H7 (cell line): ENCODE measurements at places on chromosomes 5 and 9. TPM values are rescaled to one million over a fixed set of nuclear protein-coding genes. Genes with fewer than 3 reads are reported as not detected.

Gene SNCB
- 4.7 and 7.2 TPM in 2 replicates for total RNA-seq

Gene FST
- total RNA-seq: 15.9 and 20.8 TPM in 2 replicates

Gene MORN5
- total RNA-seq: not detected in 2 replicates

Gene CDKN2B-AS1
- 0.07 TPM in 1 of 2 replicates, not detected in the other for total RNA-seq

Gene CCDC69
- 5.6 and 8.7 TPM in 2 replicates for total RNA-seq

- no peak for DNase-seq
Observed at GRCh38 chr9:23769307-23769935, 56.6 kb downstream of the ELAVL2 start.

DNA sequence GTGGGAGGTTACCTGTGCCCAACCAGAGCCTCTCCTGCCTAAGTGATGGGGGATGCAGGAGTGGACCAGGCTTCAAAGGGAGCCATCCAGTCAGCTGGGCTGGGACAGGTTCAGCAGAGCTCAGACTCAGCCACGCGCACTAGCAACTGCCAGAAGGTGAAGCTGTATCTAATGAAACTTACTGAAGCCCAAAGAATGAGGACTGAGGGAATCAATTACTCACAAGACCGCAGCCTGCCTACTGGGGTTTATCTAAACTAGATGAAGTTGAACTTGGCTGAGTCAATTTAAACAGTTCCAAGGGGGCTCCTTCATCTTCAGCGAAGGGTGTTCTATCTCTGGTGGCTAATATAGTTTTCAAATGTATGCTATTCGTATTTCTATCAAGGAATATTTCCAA is 11.4 kb downstream of the HAND1 start:
- no peak for DNase-seq

- DNase-seq: no peak
Observed at GRCh38 chr9:68778635-68779034, 73.6 kb downstream of the PIP5K1B start.
